ENCODE measurements at places on chromosomes 13 and 19.

DNA sequence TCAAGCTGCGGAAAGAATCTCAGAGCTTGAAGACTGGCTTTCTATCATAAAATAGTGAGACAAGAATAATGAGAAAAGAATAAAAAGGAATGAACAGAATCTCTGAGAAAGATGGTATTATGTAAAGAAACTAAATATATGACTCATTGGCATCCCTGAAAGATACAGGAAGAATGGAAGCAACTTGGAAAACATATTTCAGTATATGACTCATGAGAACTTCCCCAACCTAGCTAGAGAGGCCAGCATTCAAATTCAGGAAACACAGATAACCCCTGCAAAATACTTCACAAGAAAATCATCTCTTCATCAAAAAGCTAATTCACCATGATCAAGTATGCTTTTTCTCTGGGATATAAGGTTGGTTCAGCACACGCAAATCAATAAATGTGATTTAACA is 2318.0 kb downstream of the PCDH9 start:
- no peak for DNase-seq

GRCh38 chr13:52798770-52799430 is 49.5 kb downstream of the PCDH8 start:
- DNase-seq, result no peak

GRCh38 chr19:4448147-4448985 is 9.2 kb downstream of the UBXN6 start:
- no peak for DNase-seq

DNA sequence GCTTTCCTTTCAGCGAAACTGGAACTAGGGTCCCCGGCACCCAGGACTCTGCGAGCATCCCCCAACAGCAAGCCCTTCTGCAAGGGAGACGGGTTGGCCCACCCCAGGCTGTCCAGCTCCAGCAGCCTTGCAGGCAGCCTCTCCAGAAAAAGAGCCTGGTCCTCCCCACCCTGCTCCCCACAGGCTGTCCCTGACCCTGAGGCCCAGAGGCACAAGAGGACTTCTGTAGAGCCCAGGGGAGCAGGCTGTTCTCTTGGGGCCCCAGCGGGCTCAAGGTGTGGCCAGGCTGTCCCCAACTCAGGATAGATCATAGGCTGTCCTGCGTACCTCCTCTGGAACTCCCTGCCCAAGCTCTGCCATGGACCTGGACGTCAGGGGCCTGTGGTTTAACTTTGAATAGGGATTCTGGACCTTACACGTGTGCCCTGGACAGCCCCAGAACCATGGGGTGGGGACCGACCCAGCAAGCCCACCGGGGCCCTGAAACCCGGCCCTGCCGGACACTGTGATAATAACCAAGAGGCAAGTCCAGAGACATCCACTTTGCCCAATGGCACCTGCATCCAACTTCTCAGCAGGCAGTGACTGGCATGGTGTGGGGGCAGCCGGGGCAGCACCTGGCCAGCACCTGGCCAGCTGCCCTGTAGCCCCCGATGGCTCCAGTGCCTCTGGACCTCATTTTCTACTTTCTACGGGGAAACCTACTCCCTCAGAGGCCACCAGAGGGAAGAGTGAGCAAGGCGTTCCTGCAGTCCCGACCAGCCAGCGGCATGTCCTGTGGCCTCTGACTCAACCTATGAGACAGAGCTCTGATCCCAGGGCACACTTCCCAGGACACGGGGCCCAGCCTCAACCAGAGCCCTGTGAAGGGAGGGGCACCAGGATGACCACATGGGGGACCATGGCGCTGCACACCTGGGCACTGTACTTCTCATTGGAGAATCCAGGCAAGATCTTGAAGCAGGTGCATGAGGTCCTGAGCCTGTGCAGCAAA is 50.9 kb upstream of the TPM4 start:
- no peak for DNase-seq

All from activated CD4-positive, CD25-positive, alpha-beta regulatory T cell (primary cell).